CD4-positive, alpha-beta memory T cell (primary cell): ENCODE measurements at places on chromosomes 5 and 9. TPM values are rescaled to one million over a fixed set of nuclear protein-coding genes. Genes with fewer than 3 reads are reported as not detected.

GRCh38 chr5:91020065-91020800 is 362.9 kb downstream of the ARRDC3 start:
- DNase-seq, result no peak

DNA sequence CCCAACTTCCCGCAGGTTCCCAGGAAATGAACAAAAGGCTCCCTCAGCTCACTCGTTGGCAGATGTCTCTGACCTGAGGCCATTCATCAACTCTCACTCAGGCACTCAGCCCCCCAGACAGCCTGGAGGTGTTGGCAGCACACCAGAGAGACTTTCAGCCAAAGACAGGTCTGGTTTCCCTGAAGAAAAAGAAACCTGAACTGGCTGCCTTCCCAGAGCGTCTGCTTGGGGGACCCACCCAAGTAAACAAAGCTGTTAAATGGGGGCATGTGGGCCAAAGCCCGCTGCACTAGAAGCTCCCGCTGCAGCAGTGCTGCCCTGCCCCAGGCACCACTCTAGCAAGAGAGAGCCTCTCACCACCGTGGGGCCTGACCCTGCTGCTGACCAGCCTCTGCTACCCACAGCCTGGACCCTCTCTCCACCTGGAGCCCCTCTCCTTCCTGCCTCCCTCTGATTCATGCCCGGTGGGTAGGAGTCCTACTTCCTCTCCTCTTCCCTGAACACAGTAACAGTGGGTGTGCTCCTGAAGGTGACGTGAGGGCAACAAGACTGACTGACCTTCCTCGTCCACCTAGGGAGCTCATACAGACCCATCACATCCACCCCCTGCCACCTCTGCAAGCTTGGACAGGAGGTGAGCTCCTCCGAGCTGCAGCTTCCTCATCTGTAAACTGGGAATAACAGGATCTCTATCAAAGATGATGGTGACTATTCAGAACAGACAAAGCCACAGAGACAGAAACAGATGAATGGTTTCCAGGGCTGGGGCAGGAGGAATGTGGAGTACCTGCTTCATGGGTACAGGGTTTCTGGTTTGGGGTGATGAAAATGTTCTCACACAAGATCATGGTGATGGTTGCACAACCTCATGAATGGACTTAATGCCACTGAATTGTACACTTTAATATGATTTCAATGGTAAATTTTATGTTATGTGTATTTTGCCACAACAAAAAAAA is 31.0 kb upstream of the GABRP start:
- no peak for DNase-seq

GRCh38 chr5:137600721-137601360 is 101.7 kb upstream of the SPOCK1 start:
- DNase-seq, result no peak

Gene TAF11L5
- not detected for total RNA-seq

Gene PFN3
- not detected for total RNA-seq

- DNase-seq, result no peak
Measured at GRCh38 chr9:94498801-94499453, 56.0 kb upstream of the PCAT7 start.

Gene LMX1B
- total RNA-seq, result not detected

Gene LOX
- total RNA-seq, result not detected

GRCh38 chr5:7462758-7463157 is 66.8 kb downstream of the ADCY2 start:
- DNase-seq, result no peak

DNA sequence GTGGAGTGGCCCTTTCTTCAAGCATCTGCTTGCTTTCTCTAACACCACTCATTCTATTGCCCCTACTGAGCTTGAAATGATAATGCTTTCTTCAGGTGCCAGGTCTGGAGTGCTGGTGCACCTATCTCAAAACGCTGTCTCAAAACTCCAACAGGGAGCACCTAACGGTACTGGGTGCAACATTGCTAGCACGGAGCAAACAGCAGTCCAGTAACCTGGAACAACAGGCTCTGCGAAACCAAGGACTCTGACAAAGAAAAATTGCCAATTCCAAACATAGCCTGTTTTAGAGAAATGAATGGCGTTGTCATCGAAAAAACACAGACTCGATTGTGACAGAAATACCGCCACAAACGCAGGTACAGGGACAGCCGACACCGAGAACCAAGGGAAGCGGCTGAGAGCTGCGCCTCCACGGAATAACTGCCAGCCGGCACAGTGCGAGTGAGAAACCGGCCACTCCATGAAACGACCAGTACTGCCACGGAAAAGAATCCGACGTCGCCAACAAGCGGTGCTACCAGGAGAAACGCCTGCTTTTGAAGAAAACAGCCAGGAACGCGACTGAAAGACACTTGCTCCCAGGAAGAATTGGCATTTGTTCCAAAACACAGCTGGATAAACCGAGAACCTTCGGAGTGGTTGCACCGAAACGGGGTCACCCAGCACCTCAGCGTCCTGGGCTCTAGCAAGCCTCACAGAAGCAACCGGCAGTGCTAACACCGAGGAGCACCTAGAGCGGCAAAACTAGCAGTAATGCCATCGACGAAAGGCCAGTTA is 3.1 kb downstream of the ANXA2R start:
- DNase-seq, result no peak

DNA sequence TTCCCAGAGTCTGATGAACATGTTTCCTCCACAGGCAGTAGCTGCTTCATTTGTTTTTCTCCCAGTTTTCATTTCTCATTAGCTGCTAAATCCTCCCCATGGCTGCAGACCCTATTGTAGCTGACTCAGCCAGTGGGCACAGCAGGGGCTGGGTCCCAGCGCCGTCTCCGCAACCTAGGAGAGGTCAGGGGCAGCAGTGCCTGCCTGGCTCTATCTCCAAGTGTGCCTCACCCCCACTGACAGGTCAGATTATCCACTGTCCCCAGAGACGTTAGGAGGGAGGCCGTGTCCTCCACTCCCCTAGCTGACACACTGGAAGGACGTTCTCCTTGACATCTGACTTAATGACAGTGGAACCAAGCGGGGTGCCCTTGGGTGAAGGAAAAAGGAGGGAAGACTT is 31.1 kb downstream of the KCNIP1 start:
- DNase-seq, result no peak

DNA sequence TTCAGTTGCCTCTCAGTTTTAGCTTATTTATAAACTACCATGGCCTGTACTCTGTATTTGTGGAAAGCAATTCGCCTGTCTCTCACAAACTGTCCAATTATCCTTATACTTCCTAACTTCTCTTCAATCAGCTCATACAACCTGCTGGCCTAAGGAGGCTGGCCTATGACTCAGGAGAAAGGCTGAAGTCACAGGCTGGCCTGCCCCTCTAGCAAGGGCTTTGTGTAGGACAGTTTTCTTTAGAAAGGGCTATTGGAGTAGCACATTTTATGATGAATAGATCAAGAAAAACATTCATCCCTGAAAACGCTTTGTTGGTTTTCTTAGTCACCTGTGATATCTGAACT is 988.7 kb upstream of the ARRDC3 start:
- DNase-seq, result no peak

- DNase-seq, result no peak
Measured at GRCh38 chr5:181054871-181055459, 14.9 kb downstream of the BTNL9 start.

- DNase-seq, result peak; percentile 62
Measured at GRCh38 chr9:33158843-33159776, 8.0 kb downstream of the B4GALT1 start.

GRCh38 chr5:56161439-56161823 is 71.7 kb downstream of the ANKRD55 start:
- DNase-seq, result no peak

DNA sequence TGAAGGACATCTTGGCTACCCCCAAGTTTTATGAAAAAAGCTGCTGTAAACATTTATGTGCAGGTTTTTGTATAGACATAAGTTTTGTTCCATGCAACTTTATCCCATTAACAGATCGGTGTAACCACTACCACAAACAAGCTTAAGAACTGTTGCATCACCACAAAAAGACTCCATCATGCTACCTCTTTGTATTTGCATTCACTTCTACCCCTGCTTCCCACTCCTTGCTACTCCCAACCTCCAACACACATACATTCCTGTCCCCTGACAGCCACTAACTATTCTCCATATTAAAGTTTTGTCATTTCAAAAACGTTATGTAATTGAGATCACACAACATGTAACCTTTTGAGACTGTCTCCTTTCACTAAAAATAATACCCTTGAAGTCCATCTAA is 57.8 kb upstream of the LHFPL2 start:
- DNase-seq, result no peak

Gene CTSV
- not detected for total RNA-seq

GRCh38 chr5:72501488-72501887 is 5.7 kb downstream of the ZNF366 start:
- no peak for DNase-seq

GRCh38 chr5:36683821-36684434 is 77.5 kb downstream of the SLC1A3 start:
- no peak for DNase-seq

Gene NMUR2
- total RNA-seq, result not detected

GRCh38 chr5:103463261-103463660 is 99.3 kb downstream of the NUDT12 start:
- no peak for DNase-seq

Gene POLR3G
- total RNA-seq, result 1.5 TPM

Gene AQP3
- 172 TPM for total RNA-seq
